ENCODE measurements at places on chromosomes 3 and 15. TPM values are rescaled to one million over a fixed set of nuclear protein-coding genes. Genes with fewer than 3 reads are reported as not detected.

The FES gene
- 16.2 TPM for total RNA-seq

The BNC1 gene
- total RNA-seq: 2.3 TPM

The IGDCC3 gene
- 0.08 TPM for total RNA-seq

The ZNF80 gene
- not detected for total RNA-seq

The CCDC51 gene
- 18.7 TPM for total RNA-seq

The NR2E3 gene
- not detected for total RNA-seq

The CCDC54 gene
- total RNA-seq: not detected

The GABRR3 gene
- total RNA-seq: not detected

The TM4SF1 gene
- 68.7 TPM for total RNA-seq

The EEF1AKMT4 gene
- 8.1 TPM for total RNA-seq

The LRRK1 gene
- 9.8 TPM for total RNA-seq

The DUOX1 gene
- total RNA-seq: not detected

The PAQR5 gene
- 1.9 TPM for total RNA-seq

The IQCF5 gene
- total RNA-seq: not detected

The TTC21A gene
- total RNA-seq: 2.1 TPM

The IMPG2 gene
- 0.24 TPM for total RNA-seq

The STIMATE gene
- total RNA-seq: 10.9 TPM

The KNL1 gene
- total RNA-seq: 7.9 TPM

The ZNF385D gene
- 0.40 TPM for total RNA-seq

The GTPBP8 gene
- 18.8 TPM for total RNA-seq
